ENCODE measurements at places on chromosomes 5 and 9.

DNA sequence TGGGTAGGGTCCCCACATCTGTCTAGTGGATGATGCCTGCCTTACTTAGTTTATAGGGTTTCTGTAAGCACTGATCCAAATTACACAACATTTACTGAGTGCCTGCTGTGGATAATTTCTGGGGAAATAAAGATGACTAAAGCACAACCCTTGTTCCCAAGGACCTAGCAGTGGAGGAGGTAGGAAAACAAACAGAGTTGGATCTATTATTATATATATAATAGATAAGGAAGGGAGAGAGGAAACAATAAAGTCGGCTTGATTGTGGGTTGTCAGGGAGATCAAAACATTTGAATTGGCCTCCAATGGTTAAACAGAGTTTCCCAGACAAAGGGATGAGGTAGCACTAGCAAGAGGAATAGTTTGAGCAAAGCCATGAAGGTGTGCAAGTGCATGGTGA, 14.0 kb downstream of the IL33 start:
- no peak for DNase-seq
- H3K36me3 ChIP-seq = no peaks in the 10 kb centered on the region
- no peak overlapping the region for H3K4me3 ChIP-seq
- H3K27me3 ChIP-seq = peaks cover 3% of the 10 kb centered on the region

GRCh38 chr5:128241051-128241695, 157.6 kb downstream of the SLC12A2 start:
- no peak overlapping the region for H3K27ac ChIP-seq
- peaks cover 9% of the 10 kb centered on the region for H3K4me1 ChIP-seq
- no peaks in the 10 kb centered on the region for H3K27me3 ChIP-seq

- peaks cover 17% of the 10 kb centered on the region for H3K4me1 ChIP-seq
- peak overlapping the region; percentile 83 for H3K27ac ChIP-seq
- no peak overlapping the region for H3K4me3 ChIP-seq
- H3K36me3 ChIP-seq = peaks cover 88% of the 10 kb centered on the region
Observed at GRCh38 chr5:150746-151145, 40.5 kb upstream of the LRRC14B start.

- DNase-seq = no peak
- no peak overlapping the region for H3K4me3 ChIP-seq
- no peak overlapping the region for H3K27ac ChIP-seq
- peaks cover 20% of the 10 kb centered on the region for H3K36me3 ChIP-seq
Observed at GRCh38 chr9:94568972-94569712, 14.3 kb downstream of the PCAT7 start.

DNA sequence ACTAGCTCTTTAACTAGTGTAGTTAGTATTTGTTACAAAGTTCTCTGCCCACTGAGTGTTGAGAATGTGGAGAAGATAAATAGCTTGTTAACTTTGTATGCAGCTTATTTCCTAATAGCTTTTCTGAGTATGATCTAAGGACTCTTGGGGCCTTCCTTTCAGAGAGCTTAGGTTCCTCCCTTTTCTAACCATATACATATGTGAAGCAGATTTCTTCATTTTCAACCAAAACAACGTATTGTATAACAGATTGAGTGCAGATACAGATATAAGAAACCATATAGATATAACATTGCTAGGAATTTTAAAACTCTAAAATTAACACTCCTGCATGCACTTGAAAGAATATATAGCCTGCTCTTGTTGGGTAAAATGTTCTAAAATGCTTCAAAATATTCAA, 70.4 kb downstream of the SCAMP1 start:
- H3K27me3 ChIP-seq = no peaks in the 10 kb centered on the region
- H3K4me3 ChIP-seq = no peak overlapping the region
- H3K27ac ChIP-seq = no peak overlapping the region

GRCh38 chr9:138050472-138051330, 173.1 kb downstream of the CACNA1B start:
- H3K36me3 ChIP-seq = no peaks in the 10 kb centered on the region
- H3K27ac ChIP-seq = peak overlapping the region; percentile 77
- no peak overlapping the region for H3K4me3 ChIP-seq
- DNase-seq = no peak
- peaks cover 28% of the 10 kb centered on the region for H3K4me1 ChIP-seq

GRCh38 chr5:159928122-159928909, 12.0 kb downstream of the ADRA1B start:
- H3K27me3 ChIP-seq = peaks cover 7% of the 10 kb centered on the region
- no peak overlapping the region for H3K4me3 ChIP-seq
- H3K4me1 ChIP-seq = peaks cover 17% of the 10 kb centered on the region

DNA sequence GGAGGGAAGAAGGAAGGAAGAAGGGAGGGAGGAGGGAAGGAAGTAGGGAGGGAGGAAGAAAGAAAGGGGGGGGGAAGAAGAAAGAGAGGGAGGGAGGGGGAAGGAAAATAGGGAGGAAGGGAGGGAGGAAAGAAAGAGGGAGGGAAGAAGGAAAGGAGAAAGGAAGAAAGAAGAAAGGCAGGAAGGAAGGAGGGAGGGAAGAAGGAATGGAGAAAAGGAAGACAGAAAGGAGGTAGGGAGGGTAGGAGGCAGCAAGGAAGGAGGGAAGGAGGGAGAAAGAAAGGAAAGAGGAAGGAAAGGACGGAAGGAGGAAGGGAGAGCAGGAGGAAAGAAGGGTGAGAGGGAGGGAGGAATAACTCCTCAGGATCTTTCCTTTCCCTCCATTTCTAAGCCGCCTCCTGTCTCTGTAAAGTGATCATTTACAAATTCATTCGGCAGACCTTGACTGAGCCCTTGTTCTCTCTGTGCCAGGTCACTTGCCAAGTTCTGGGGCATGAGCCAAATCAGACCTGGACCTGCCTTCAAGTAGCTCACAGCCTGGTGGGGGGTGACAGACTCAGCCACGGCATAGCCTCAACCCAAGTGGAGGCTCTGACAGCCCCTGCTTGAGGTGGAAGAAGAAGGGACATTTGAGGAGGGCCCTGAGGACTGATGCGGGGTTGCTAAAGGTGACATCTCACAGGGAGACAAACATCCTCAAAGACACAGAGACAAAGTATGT, 69.0 kb upstream of the HRH2 start:
- H3K27me3 ChIP-seq = peaks cover 12% of the 10 kb centered on the region
- H3K27ac ChIP-seq = no peak overlapping the region
- peaks cover 11% of the 10 kb centered on the region for H3K4me1 ChIP-seq
- no peaks in the 10 kb centered on the region for H3K36me3 ChIP-seq
- H3K4me3 ChIP-seq = no peak overlapping the region

DNA sequence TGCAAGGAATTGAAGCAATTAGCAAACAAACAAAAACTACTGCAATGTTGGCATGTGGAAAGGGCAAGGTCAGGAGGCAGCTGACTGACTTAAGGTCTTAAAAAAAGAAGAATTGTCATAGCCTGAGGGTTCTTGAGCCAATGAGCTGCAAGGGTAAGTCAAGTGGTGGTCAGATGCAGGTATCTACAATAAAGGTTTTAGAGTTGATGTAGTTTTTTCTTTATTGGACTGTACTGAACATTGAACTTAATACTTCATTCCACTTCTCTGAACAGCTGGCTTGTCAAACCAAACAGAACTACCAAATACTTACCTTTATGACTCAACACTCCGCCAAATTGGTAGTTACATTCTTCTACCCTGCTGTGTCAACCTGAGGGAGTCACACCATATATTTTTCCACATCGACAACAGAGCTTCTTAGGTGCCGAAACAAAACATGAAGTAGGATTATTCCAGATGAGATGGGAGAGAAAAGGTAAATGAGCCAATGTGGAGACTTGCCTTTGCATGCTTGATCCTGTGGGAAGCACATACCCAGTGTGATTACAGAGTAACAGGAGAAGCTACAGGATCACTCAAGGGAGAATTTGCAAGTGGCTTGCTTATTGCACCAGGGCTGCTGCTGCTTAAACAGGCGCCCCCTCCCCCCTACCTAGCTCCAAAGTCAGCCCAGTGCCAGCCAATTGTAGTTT, 35.3 kb downstream of the EQTN start:
- no peaks in the 10 kb centered on the region for H3K36me3 ChIP-seq
- no peak for DNase-seq
- no peak overlapping the region for H3K4me3 ChIP-seq
- H3K27me3 ChIP-seq = no peaks in the 10 kb centered on the region
- peaks cover 16% of the 10 kb centered on the region for H3K4me1 ChIP-seq

DNA sequence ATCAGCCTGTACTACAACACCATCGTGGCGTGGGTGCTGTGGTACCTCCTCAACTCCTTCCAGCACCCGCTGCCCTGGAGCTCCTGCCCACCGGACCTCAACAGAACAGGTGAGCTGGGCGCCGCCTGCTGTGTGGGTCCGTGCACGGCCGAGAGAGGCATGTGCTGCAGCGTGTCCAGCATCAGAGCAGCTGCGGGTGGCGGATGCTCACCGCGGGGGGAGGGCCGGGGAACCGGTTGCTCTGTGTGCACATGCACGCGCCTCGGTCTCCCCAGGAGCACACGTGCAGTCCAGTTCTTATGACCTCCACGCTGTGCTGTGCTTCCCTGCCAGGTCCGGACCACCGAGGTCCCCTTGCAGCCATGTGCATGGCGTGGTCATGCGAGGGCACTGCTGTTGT, 7.6 kb downstream of the SLC6A18 start:
- peaks cover 7% of the 10 kb centered on the region for H3K27me3 ChIP-seq
- no peak overlapping the region for H3K4me3 ChIP-seq
- peaks cover 30% of the 10 kb centered on the region for H3K4me1 ChIP-seq

GRCh38 chr5:5704352-5704751, 281.9 kb downstream of the ICE1 start:
- peaks cover 2% of the 10 kb centered on the region for H3K27me3 ChIP-seq
- no peak for DNase-seq
- H3K27ac ChIP-seq = no peak overlapping the region
- H3K4me3 ChIP-seq = no peak overlapping the region
- H3K4me1 ChIP-seq = peaks cover 19% of the 10 kb centered on the region

- H3K27ac ChIP-seq = peak overlapping the region; percentile 46
- H3K36me3 ChIP-seq = peaks cover 18% of the 10 kb centered on the region
- no peak overlapping the region for H3K4me3 ChIP-seq
Observed at GRCh38 chr5:34854459-34855174, 15.7 kb downstream of the TTC23L start.

DNA sequence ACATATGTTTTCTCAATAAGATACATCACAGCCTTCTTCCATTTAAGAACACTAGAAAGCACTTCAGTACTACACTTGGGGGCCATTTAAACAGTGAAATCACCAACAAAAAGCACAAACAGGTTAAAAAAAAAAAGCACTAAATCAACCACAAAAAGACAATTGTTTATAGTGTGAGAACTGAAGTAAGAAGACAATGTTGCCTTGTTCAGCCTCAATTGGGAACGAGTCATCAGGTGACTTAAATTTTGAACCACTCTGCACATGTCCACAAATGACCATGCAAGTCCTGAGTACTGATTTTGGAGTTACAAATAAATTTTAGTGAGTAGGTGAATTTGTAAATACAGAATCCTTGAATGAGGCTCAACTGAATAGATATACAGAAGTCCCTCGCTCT, 37.2 kb upstream of the HNRNPA0 start:
- H3K27me3 ChIP-seq = peaks cover 27% of the 10 kb centered on the region
- no peak overlapping the region for H3K4me3 ChIP-seq
- no peaks in the 10 kb centered on the region for H3K4me1 ChIP-seq
- no peak overlapping the region for H3K27ac ChIP-seq

GRCh38 chr5:95718203-95718602, 12.9 kb upstream of the RHOBTB3 start:
- H3K4me1 ChIP-seq = peaks cover 15% of the 10 kb centered on the region
- H3K27ac ChIP-seq = no peak overlapping the region
- H3K27me3 ChIP-seq = peaks cover 3% of the 10 kb centered on the region
- no peak overlapping the region for H3K4me3 ChIP-seq
- H3K36me3 ChIP-seq = peaks cover 22% of the 10 kb centered on the region

GRCh38 chr5:142735323-142736246, 34.6 kb upstream of the ARHGAP26 start:
- H3K27me3 ChIP-seq = peaks cover 12% of the 10 kb centered on the region
- DNase-seq = no peak
- peaks cover 19% of the 10 kb centered on the region for H3K4me1 ChIP-seq
- H3K4me3 ChIP-seq = no peak overlapping the region
- H3K36me3 ChIP-seq = no peaks in the 10 kb centered on the region
- no peak overlapping the region for H3K27ac ChIP-seq

- H3K27me3 ChIP-seq = peaks cover 23% of the 10 kb centered on the region
- no peak for DNase-seq
- peak overlapping the region; percentile 92 for H3K27ac ChIP-seq
- H3K4me1 ChIP-seq = peaks cover 34% of the 10 kb centered on the region
- no peaks in the 10 kb centered on the region for H3K36me3 ChIP-seq
- peak overlapping the region; percentile 31 for H3K4me3 ChIP-seq
Observed at GRCh38 chr9:131329241-131329641, 39.7 kb downstream of the PLPP7 start.

DNA sequence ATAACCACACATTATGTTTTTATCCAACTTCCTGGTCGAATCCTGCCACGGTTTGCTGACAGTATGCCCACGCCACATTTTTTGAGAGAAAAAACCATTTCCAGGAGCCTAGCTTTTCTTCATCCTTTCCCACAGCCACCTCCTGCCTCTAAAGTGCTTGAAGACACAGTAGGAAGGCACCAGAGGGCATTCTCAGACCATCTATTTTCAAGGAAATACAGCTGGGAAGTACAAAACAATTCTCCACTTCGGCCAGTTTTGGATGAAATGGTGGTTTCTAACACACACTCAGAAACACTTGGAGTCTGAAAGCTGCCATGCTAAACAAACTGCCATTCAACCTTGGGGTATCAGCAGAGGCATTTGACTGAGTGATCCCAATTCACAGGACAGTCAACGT, 86.3 kb upstream of the RPS23 start:
- no peak overlapping the region for H3K27ac ChIP-seq
- H3K36me3 ChIP-seq = peaks cover 13% of the 10 kb centered on the region
- H3K27me3 ChIP-seq = peaks cover 11% of the 10 kb centered on the region
- H3K4me3 ChIP-seq = no peak overlapping the region
- no peak for DNase-seq

DNA sequence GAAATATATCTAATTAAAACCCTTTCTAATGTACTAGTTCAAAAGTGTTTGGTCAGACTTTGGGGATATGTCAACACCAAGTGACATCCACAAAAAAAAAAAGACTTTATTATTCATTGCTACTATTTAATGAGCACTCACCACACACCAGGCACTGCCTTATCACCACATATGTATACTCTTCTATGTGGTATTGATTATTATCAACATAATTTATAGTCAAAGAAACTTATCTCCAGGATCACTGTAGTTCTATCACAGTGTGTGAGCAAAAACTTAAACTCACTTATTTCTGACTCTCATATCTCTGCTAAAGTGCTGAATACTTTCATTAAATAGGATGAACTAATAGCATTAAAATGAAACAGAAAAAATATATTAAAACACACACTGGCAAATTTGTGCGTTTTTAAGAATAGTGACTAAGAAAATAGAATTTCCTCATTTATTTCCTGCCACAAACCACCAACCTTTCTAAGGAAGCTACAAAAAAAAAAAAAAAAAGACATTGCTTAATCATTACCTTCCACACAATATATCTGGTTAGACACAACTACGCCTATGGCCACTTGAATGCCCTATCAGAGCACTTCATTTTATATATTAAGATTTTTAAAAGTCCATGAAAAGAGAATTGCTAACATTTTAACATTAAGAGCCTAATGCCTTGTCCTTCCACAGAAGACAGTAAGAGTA, 12.8 kb downstream of the SLCO4C1 start:
- no peak overlapping the region for H3K27ac ChIP-seq
- H3K27me3 ChIP-seq = no peaks in the 10 kb centered on the region
- no peaks in the 10 kb centered on the region for H3K36me3 ChIP-seq
- no peak overlapping the region for H3K4me3 ChIP-seq

GRCh38 chr5:173020643-173021042, 35.5 kb upstream of the CREBRF start:
- no peak overlapping the region for H3K4me3 ChIP-seq
- H3K27ac ChIP-seq = peak overlapping the region; percentile 65
- peaks cover 15% of the 10 kb centered on the region for H3K4me1 ChIP-seq

All from nephron progenitor cell (in vitro differentiated cells).